ENCODE measurements at places on chromosomes 6 and 20. TPM values are rescaled to one million over a fixed set of nuclear protein-coding genes. Genes with fewer than 3 reads are reported as not detected.

- H3K27me3 ChIP-seq = peaks cover 4% of the 10 kb centered on the region
- peaks cover 6% of the 10 kb centered on the region for H3K4me1 ChIP-seq
- H3K4me3 ChIP-seq = no peak overlapping the region
- no peak for DNase-seq
- no peak overlapping the region for H3K27ac ChIP-seq
Observed at GRCh38 chr6:154996016-154996590, 988 bp downstream of the TIAM2 start.

Gene FAM217A
- not detected for total RNA-seq

GRCh38 chr6:126308362-126308761, 31.6 kb upstream of the CENPW start:
- no peaks in the 10 kb centered on the region for H3K4me1 ChIP-seq
- H3K4me3 ChIP-seq = no peak overlapping the region
- no peak overlapping the region for H3K27ac ChIP-seq
- no peaks in the 10 kb centered on the region for H3K27me3 ChIP-seq
- DNase-seq = no peak

DNA sequence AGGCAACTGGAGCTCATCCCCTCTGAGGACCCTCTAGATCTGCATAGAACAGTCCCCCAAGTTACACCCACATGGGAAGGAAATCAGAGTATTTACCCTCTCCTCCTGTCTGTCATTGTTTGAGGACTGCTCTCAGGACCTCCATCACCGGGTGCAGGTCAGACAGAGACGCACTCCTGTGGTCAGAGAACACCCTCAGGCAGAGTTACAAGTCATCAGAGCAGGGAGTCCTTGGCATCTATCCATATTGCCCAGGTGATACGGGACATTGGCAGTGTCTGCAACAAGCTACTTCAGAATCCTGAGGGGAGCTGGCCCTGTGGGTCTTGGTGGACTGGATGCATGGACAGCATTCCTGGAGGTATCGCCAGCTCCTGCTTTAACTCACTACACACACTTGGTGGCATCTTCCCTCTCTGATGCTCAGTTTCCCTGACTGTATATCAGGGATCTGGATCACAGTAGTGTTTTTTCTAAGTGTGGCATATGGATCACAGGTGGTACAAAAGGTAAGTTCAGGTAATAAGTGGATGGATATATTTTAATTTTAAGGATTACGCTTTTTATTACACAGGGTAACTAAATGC, 15.1 kb upstream of the ISM1 start:
- no peak for DNase-seq
- H3K27ac ChIP-seq = no peak overlapping the region
- no peaks in the 10 kb centered on the region for H3K36me3 ChIP-seq

Gene GLP1R
- not detected for total RNA-seq

- H3K4me1 ChIP-seq = no peaks in the 10 kb centered on the region
- DNase-seq = no peak
- H3K36me3 ChIP-seq = no peaks in the 10 kb centered on the region
Observed at GRCh38 chr6:167487749-167488664, 163.1 kb downstream of the TTLL2 start.

DNA sequence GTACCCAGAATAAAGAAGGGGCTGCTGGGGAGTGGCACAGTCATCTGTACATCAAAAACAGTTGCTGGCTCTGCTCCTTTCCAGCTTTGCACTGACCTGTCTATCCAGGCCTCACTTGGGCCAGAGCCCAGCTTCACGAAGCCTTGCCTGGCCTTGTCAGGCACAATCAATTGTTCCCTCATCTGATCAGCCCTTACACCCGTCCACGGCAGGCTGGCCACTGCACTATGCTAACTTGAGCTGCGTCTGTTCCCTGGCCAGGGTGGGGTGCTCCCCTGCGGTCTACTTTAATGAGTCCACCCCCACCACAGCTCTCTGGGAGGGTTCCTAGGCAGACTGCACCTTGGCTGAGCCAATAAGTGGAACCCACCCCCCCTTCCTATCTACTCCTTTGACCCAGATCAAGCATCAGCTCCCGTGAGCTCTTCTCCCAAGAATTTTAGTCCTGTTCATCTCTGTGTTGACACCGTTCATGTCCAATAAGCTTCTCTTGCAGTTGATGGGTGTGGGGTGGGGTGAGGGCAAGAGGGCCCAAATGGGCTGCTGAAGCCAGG, 74.3 kb upstream of the MLN start:
- H3K4me1 ChIP-seq = peaks cover 3% of the 10 kb centered on the region
- no peaks in the 10 kb centered on the region for H3K27me3 ChIP-seq
- no peaks in the 10 kb centered on the region for H3K36me3 ChIP-seq
- H3K4me3 ChIP-seq = no peak overlapping the region
- no peak overlapping the region for H3K27ac ChIP-seq

GRCh38 chr20:57000441-57000968, 265.9 kb downstream of the BMP7 start:
- no peak overlapping the region for H3K27ac ChIP-seq
- no peaks in the 10 kb centered on the region for H3K4me1 ChIP-seq
- H3K36me3 ChIP-seq = no peaks in the 10 kb centered on the region
- no peak overlapping the region for H3K4me3 ChIP-seq

Gene NCOA6
- total RNA-seq = 28.3 TPM

Gene DEFB132
- not detected for total RNA-seq

DNA sequence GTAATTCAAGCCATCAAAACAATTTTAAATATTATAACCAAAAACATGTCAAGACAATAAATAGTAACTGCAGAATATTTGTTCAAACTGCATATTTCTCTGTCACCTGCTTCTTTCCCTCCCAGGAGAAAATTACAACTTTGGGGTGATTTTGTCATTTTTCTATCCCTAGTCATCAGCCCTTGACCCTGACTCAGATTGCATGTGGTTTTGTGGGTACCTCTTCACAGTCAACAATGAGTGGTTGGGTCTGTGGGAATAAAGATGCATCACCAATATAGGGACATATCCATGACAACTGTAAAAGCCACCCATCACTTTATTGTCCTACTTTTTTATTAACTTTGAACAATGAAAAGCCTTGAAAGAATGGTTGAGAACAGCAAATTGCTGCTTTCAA, 7.3 kb downstream of the COL10A1 start:
- no peaks in the 10 kb centered on the region for H3K27me3 ChIP-seq
- no peaks in the 10 kb centered on the region for H3K4me1 ChIP-seq
- no peak overlapping the region for H3K27ac ChIP-seq
- H3K4me3 ChIP-seq = no peak overlapping the region
- no peak for DNase-seq

DNA sequence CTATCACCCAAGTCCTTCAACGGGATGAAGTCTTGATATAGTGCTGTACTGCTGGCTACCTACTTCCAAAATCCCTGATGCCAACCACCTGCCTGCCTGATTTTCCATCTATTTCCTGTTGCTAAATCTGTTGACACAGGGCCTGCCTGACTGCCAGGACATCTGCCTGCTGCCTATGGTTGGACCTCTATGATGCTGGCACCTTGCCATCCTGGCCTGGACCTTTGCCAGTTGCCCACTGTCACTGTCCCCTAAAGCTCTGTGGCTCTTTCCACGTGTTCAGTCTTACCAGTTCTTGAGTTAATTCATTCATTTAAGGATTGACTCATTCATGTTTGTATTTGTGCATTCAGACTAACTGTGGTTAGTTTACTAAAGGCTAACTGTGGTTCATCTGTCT, 9.2 kb upstream of the RGS17 start:
- H3K27ac ChIP-seq = no peak overlapping the region
- H3K27me3 ChIP-seq = no peaks in the 10 kb centered on the region
- no peaks in the 10 kb centered on the region for H3K36me3 ChIP-seq
- H3K4me3 ChIP-seq = no peak overlapping the region

DNA sequence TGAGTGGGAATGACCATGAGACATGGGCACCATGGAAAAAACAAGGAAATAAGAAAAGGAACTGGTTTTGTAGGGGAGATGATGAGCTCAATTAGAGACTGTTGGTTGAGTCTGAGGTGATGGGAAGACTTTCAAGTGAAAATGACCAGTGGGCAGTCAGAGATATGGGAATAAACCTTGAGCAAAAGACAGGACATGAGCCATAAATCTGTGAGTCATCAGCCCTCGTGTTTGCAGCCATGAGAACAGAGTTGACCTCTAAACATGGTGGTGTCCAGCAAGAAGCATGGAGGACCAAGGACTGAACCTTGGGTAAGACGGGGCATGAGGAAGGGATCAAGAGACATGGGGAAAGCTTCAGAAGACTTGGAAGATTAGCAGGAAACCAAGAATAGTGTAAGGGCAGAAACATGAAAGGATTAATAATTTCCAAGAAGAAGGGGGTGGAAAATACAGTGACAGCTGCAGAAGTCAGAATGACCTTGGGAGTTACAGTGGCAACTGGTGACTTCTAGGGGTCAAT, 280.6 kb upstream of the PRDM1 start:
- H3K27me3 ChIP-seq = no peaks in the 10 kb centered on the region
- H3K4me1 ChIP-seq = peaks cover 14% of the 10 kb centered on the region
- no peak for DNase-seq
- H3K4me3 ChIP-seq = no peak overlapping the region
- no peaks in the 10 kb centered on the region for H3K36me3 ChIP-seq

DNA sequence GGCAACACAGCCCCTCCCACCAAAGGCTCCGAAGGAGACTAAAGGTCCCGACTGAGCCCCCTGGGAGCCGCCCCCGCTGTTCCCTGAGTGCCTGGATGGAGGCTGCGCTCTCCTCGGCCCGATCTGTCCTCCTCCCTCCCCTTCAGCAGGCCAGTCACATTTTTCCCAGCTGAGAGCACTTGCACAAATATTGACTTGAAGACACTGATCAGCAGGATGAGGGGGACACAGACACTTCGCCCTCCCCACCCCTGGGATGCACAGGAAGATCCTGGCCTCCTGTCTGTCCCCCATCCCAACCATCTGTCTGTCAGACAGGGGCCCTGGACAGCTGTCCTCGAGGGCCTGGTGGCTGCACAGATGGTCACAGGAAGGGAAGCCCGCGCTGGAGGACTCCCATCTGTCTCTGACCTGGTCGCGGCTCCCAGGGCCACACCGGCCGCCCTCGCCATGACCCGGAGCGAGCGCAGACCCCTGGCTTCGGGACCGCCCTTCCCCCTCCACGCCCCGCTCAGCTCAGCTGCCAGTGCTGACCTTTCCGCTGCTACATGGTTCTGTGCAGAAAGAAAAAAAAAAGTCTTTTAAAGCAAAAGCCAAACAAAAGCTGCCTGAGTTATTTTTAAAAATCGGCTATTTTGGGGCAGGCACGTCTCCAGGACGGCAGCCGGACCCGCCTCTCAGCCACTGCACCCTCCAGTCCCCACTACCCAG, 11.1 kb downstream of the LAMA5 start:
- no peaks in the 10 kb centered on the region for H3K36me3 ChIP-seq
- DNase-seq = no peak

DNA sequence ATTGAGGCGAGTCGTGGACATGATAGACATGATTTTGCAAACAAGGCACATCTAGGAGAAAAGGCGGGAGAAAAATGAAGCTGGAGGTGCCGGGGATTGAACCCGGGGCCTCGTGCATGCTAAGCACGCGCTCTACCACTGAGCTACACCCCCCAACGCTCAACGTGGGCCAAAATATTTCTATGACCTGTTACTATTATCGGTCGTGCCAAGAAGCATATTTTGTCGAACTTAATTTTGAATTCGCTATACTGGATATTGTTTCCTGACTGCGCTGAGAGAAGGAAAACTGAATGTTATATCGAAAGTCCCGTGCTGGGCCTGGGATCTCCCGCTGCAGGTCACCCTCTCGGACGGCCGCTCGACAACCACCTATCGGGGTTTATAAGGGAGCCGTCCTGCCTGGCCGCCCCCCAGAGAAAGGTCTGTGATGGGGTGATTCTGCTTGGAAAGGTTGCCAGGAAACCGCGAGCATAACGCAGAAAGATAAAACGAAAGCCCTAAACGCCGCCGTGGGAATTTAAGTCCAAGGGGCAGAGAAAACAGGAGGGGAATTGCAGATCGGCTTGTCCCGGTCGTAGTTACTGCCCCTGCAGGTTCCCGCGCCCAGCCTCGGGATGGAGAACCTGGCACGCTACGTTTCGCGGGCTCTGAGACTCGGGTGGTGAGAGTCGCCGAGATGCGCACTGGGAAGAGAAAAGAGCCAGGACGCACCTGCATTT, 60.0 kb downstream of the TRIM27 start:
- H3K4me1 ChIP-seq = peaks cover 31% of the 10 kb centered on the region
- H3K27ac ChIP-seq = peak overlapping the region; percentile 57
- H3K4me3 ChIP-seq = peak overlapping the region; percentile 92
- H3K27me3 ChIP-seq = no peaks in the 10 kb centered on the region
- H3K36me3 ChIP-seq = no peaks in the 10 kb centered on the region

Gene TRAPPC3L
- not detected for total RNA-seq

DNA sequence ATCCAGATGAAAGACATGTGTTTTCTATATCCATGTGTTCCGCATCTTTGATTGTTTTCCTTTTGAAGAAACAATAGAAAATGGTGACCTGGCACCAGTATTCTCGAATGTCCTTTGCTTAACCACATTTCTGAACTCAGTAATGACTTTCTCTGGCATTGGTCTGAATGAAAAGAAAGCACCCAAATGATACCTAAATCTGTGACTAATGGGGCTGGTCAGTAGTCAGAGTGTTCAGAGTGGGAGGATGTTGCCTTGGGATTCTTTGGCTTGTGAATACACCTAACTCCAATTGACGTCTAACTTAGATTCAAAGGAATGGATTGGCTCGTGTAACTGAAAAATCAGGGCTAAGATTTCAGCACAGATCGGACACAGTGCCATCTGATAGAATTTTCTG, 27.1 kb downstream of the PARD6B start:
- no peaks in the 10 kb centered on the region for H3K36me3 ChIP-seq
- no peaks in the 10 kb centered on the region for H3K4me1 ChIP-seq
- DNase-seq = no peak
- no peak overlapping the region for H3K27ac ChIP-seq
- H3K27me3 ChIP-seq = peaks cover 6% of the 10 kb centered on the region
- no peak overlapping the region for H3K4me3 ChIP-seq

GRCh38 chr6:18078866-18079265, 43.6 kb downstream of the NHLRC1 start:
- no peak overlapping the region for H3K27ac ChIP-seq
- no peaks in the 10 kb centered on the region for H3K4me1 ChIP-seq
- H3K36me3 ChIP-seq = no peaks in the 10 kb centered on the region
- no peak for DNase-seq
- H3K4me3 ChIP-seq = no peak overlapping the region

Gene PRDM1
- total RNA-seq = 55.4 TPM

- no peak overlapping the region for H3K27ac ChIP-seq
- H3K36me3 ChIP-seq = no peaks in the 10 kb centered on the region
- no peak overlapping the region for H3K4me3 ChIP-seq
Observed at GRCh38 chr20:44601801-44602204, 19.4 kb downstream of the PKIG start.

Gene THBD
- 0.16 TPM for total RNA-seq

GRCh38 chr20:40265825-40266533, 423.1 kb downstream of the MAFB start:
- no peak for DNase-seq
- H3K27ac ChIP-seq = no peak overlapping the region
- H3K4me1 ChIP-seq = no peaks in the 10 kb centered on the region
- no peak overlapping the region for H3K4me3 ChIP-seq

- no peak overlapping the region for H3K27ac ChIP-seq
- H3K36me3 ChIP-seq = no peaks in the 10 kb centered on the region
Observed at GRCh38 chr6:13920552-13920951, 4.2 kb upstream of the RNF182 start.

All from T-cell (primary cell).